ENCODE measurements at places on chromosomes 7 and 10.

DNA sequence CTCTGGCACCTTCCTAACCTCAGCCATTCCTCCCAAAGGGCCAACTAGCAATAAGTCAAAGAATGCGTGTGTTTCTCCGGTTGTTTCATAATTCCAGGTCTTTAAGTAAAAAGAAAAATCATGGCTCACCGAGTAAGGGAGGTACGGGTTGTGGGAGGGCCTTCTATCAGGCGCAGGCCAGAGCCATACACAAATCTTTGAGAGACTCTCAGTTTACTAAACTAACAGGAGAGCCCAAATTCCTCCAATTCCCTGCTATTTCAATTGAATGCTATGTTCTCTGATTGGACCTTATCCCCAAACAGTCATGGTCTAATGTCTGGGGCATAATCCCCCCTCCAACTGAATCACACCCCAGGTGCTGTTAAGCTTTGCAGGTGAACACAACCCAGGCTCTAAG is 26.2 kb upstream of the SLF2 start:
- peak; percentile 7 for DNase-seq

DNA sequence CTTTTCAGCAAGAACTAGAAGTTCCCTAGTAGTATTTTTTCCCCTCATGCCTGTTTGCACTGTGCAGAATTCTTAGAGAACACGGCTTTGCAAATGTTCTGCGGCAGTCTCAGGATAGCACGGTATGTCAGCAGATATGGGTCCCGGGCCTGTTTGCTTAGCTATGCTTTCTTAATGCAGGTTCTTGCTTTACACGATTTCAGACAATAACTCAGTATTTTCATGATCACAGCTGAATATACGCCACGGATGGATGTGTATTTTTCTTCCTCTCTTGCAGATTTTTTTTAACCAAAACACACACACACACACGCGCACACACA is 137.3 kb downstream of the HECW1 start:
- no peak for DNase-seq

DNA sequence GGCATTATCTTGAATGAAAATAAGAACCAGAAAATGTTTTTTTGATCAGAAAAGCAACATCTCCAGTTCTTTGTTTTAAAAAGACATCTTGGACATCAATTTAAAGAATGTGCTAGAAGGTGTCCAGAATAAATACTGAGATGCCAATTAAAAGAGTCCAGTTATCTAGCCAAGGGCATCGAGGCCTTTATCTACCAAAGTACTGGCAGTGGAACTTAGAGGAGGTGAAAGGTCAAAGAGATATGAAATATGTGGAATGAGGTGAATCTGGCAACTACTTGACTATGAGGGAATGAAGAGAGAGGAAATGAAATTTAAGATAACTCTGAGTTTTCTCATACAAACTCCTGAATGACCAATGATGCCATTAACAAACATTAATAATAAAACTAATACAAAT is 154.3 kb upstream of the GNAI1 start:
- DNase-seq = no peak

GRCh38 chr10:13272164-13272571 is 27.7 kb downstream of the PHYH start:
- no peak for DNase-seq

- no peak for DNase-seq
These were observed 33.7 kb downstream of the R3HCC1L start for GRCh38 chr10:98168147-98168546.

- peak; percentile 90 for DNase-seq
These were observed 42.4 kb downstream of the TNS3 start for GRCh38 chr7:47539398-47540052.

- no peak for DNase-seq
These were observed 11.8 kb downstream of the MOSPD3 start for GRCh38 chr7:100623951-100624824.

DNA sequence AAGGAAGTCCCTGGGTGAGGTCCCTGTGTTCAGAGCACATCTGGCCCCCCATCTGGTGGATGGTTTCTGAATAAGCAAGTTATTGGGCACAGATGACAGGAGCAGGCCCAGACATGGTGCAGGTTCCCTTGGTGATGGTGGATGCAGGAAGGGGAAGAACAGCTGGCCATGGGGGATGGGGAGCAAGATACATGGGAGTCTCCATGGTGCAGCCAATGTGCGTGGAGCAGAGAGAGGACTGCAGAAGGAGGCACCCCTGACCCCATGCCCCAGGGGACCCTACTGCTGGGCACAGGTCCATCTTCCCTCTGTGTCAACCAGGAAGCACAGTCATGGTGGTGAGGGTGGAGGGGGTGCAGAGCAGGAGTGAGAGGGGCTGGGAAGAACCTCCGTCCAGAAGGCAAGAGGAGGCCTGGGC is 43.8 kb upstream of the RABGEF1 start:
- no peak for DNase-seq

DNA sequence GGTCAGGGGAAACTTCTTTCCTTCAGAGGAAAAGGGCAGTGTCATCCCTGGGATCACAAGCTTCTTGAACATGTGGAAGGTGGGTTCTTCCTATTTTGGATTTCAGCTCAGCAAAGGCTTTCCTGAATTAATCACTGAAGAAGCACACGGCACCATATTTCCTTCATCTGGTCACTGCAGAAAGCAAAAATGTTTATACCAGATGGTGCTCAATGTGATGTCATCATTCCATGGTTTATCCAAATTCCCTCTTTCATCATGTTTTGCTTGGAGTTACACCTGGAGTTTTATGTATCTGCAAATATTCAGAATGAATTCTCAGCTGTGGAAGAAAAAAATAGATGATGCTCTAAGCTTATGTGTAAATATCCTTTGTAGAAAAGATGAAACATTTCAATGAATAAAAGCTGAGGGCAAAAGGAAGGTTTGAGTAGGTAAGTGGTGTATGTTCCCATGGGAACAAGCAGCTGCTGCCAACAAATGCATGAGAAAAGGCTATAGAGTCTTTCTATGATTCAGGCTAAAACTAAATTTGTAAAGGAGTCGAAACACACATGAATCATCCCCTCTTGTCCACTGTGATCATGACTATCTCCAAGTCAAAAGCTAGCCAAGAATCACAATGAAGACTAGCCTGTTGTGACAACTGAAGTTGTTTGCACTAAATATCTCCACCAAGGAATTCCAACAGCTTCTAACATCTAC is 26.9 kb upstream of the BPGM start:
- DNase-seq = peak; percentile 52

- DNase-seq = no peak
These were observed 103.8 kb upstream of the AHR start for GRCh38 chr7:17194656-17195055.

DNA sequence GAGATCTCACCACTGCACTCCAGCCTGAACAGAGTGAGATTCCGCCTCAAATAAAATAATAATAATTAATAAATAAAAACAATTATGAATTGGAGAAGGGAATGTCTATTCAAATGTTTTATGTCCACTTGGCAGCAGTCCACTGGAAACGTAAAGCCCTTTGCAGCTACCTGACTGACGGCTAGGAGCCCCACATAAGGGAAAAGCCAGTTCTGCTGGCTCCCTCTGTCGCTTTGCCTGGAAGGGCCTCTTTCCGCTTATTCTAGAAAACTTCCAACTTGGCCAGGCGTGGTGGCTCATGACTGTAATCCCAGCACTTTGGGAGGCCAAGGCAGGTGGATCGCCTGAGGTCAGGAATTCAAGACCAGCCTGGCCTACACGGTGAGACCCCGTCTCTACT is 6.1 kb upstream of the TNS3 start:
- DNase-seq = no peak

DNA sequence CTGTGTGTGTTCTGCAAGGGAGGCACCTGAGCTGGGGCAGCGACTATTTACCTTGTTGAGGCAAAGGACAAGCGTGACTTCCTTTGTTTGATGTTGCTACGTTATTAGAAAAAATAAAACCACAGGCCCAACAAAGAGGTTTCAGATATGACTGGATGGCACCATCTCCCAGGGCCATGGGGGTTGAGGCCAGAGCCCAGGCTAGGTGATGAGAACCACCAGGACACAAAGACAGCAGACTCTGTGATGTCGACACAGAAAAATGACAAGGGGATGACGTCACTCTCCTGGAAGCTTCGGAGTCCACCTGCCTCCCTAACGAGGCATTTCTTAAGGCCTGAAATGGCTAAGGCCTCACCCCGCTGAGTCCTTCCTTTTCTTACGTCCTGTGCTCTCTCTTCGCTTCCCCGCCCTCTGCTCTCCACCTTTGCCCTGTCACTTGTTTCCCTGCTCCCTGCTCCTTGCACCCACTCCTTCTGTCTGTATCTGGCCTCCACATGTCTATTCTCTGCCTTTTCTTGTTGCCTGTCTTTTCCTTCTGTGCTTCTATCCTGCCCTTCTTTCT is 83.0 kb upstream of the ADRB1 start:
- no peak for DNase-seq

GRCh38 chr7:146479040-146479439 is 362.4 kb downstream of the CNTNAP2 start:
- DNase-seq = no peak

GRCh38 chr7:33616752-33617151 is 288.6 kb upstream of the BMPER start:
- no peak for DNase-seq

GRCh38 chr7:86667732-86668131 is 24.0 kb downstream of the GRM3 start:
- DNase-seq = no peak

- DNase-seq = no peak
These were observed 606 bp upstream of the RABGEF1 start for GRCh38 chr7:66739953-66740301.

- no peak for DNase-seq
These were observed 108.4 kb downstream of the GRB10 start for GRCh38 chr7:50674299-50674698.

DNA sequence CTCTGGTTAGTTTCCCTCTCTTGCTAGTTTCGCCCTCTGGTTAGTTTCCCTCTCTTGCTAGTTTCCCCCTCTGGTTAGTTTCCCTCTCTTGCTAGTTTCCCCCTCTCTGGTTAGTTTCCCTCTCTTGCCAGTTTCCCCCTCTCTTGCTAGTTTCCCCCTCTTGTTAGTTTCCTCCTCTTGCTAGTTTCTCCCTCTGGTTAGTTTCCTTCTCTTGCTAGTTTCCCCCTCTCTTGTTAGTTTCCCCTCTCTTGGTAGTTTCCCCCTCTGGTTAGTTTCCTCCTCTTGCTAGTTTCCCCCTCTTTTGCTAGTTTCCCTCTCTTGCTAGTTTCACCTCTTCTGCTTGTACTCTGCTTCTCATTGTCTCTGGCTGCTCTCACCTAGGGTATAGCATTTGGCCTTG is 613.8 kb downstream of the LRMDA start:
- DNase-seq = no peak

DNA sequence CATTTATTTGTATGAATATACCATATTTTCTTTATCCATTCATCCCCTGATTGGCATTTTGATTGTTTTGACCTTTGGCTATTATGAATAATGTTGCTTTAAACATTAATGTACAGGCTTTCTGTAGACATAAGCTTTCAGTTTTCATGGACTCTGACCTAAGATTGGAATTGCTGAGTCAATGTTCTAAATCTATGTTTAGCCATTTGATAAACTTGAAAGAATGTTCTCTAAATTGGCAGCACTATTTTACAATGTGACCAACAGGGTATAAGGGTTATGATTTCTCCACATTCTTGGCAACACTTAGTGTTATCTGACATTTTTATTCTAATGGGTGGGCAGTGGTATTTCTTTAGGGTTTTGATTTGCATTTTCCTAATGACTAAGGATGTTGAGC is 229.7 kb upstream of the ETV1 start:
- DNase-seq = no peak

DNA sequence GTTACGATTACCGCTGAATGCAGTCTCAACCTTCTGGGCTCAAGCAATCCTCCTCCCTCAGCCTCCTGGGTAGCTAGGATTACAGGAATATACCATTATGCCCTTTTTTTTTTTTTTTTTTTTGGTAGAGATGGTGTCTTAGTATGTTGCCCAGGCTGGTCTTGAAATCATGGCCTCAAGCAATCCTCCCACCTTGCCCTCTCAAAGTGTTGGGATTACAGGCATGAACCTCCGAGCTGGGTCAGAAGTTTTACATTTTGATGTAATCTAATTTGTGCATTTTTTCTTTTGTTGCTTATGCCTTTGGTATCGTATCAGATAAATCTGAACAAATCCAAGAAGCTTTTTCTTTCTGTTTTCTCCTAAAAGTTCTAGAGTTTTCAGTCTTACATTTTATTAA is 87.4 kb downstream of the EPC1 start:
- no peak for DNase-seq

DNA sequence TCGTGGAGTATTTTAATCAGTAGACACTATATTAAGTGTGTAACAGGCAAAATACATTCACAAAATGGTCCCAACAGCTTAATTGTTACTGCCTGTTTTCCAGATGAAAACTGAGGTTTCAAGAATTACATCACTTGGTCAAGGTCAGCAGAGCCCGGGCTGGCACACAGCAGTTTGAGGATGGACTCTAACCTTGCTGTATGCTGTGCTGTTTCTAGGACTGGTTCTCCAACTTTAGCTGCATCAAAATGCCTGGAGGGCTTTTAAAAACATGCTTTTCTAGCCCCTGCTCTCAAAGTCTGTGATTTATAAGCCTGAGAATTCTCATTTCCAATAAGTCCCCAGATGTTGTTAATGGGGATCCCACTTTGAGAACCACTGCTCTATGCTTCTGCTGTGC is 247.1 kb upstream of the FZD8 start:
- no peak for DNase-seq

- DNase-seq = peak; percentile 91
These were observed 875 bp upstream of the DDIT4 start for GRCh38 chr10:72272689-72273409.

DNA sequence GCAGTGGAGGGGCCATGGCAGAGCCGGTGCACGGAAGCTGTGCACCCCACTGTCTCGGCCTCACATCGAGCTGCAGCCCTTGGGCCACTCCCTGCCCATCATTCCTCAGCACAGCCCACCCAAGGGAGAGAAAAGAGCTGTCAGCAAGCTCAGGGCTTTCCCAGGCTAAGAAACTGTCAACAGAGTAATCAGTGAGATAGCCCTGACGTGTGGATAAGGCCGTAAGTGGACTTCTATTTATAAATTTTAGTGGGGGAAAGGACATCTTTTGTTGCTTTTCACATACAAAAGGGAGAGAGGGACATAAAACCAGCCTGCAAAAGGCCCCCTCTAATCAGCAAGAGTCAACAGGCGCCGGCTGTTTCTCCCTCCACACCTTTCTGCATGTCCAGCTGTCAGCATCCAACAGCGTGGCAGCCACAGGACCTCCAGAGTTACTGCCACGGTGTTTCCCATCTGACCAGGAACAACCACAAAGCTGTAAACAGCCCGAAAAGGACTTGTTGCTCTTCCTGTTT is 56.8 kb upstream of the DDC start:
- no peak for DNase-seq

- DNase-seq = no peak
These were observed 49.9 kb downstream of the ARMC3 start for GRCh38 chr10:22977751-22978150.

DNA sequence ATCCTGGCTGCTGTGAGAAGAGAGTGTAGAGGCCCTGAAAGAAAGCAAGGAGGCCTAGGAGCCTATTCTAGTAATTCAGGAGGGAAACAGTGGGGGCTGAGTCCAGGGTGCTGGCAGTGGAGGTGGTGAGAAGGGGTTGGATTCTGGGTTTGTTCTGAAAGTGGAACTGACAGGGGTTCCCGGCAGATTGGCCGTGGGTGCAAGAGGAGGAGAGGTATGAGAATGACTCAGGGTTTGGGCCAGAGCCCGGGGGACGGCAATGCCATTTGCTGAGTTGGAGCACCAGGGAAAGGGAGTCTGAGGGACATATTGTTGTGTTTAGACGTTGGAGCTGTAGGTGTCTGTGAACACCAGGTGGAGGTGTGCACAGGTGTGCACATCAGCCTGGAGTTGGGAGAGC is 38.5 kb downstream of the NPTX2 start:
- no peak for DNase-seq

Measured in SJSA1 (cell line).